Amniotic epithelial cell (primary cell): ENCODE measurements at places on chromosomes 5 and 9.

GRCh38 chr5:153941265-153941664 is 97.4 kb downstream of the FAM114A2 start:
- no peak for DNase-seq

DNA sequence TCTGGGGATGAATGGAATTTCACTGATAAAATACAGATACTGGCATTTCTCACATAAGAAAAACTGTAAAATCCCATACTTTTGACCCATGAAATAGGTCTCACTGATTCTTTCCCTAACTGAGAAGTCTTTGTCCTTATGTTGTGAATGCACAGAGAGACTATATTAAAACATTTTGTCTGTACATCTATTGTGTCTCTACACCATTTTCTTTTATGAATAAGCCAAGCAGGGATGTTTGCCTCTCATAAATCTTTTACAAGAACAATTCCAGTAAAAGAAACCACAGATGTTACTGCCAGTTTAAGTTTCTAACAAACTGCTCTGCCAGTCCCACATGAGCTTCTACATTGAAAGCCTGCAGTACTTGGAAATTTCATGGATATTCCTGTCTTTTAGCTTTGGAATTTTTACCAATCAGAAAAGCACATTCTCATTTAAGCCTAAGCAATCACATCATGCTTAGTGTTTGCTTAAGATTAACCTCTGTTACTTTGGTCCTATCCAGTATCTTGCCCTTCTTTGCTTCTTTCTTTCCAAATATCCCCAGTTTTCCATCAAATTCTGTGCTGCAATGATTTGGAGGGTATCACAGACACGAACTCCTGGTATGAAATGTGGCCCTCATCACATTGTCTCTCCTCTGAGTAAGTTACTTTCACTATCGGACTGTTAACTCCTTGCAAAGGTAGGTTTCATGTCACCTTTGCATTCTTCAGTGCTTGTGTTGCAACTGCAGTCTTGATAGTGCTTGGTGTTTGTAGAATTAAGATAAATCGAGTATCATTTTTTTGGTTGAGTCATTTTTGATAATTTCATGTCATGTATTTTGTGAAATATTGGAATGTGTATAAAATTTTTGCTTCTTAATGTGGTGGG is 415.1 kb upstream of the ADAMTSL1 start:
- no peak for DNase-seq

GRCh38 chr5:178203670-178204181 is 607 bp upstream of the HNRNPAB start:
- no peak for DNase-seq

DNA sequence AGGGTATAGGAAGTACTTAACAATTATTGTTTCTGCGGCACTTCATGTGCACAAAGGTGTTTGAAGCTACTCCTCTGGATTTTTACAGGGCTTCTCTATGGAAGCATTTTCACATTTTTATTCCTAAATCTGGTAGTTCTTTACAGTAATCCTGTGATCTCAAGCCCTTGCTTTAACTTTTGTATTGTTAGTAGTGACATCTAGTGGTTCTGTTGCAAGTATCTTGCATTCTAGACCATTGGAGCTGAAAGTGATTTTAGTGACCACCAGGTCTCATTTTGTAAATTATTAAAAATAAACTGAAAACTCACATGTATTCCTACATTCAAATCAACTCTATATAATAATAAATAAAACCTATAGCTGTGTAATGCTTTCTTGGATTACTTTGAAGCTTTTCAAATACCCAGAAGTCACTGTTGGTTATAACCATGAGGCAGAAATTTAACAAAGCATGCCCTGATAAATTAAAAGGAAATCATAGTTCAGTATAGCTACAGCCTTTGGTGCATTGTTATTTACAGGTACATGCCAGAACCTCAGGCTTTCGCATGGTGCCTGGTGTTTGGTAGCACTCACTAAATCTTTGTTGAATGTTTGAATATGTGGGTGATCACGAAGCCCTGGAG is 18.9 kb downstream of the RPS23 start:
- DNase-seq, result peak; percentile 45

GRCh38 chr9:12859704-12860251 is 85.0 kb downstream of the LURAP1L start:
- DNase-seq, result peak; percentile 82

DNA sequence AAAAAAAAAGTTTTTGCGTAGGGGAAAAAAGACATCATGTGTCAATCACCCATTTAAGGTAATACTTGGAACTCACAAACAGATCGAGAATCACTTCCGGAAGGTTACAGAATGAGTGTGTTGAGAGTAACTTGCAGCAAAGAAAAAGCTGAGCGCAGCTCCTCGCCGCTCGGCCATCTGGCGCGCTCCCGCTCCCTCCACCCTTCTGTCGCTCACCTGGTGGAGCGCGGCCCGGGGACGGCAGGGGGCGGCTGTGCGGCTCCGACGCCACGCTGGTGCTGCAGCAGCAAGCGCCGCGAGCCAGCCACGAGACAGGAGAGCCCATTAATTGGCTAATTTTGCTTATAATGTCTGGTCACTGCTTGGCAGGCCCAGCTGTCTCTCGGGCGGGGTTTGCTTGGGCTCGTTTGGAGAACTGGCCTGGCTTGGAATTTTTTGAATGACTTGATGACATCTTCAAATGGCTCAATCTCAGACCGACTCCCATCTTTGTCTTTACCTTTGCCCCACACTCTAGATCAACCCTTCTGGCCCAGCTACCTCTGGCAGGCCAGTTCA is 601.8 kb downstream of the CCDC171 start:
- DNase-seq, result no peak
